Colonic mucosa (tissue), 4 donors: ENCODE measurements at places on chromosomes 5 and 9. TPM values are rescaled to one million over a fixed set of nuclear protein-coding genes. Genes with fewer than 3 reads are reported as not detected.

GRCh38 chr5:2905741-2906140, 154.3 kb upstream of the IRX2 start:
- DNase-seq = no peak

DNA sequence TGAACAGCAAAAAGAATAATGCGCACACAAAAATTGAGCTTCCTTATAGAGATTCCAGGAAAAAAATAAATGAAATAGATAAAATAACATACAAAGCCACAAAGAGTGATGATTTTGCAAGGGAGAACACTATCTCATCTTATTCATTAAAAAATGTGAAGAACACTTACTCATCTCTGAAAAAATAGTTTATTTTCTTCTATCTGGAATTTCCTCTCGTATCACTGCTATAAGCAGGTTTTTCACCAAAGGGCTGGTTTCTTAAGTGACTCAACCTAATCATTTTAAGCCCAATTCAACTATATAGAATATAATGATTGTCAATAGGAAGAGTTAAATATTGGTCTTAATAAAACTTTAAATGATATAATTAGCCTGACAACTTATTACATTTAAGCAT, 504.9 kb downstream of the NR2F1-AS1 start:
- no peak for DNase-seq

GRCh38 chr9:99474186-99474585, 252.1 kb downstream of the SEC61B start:
- no peak for DNase-seq

DNA sequence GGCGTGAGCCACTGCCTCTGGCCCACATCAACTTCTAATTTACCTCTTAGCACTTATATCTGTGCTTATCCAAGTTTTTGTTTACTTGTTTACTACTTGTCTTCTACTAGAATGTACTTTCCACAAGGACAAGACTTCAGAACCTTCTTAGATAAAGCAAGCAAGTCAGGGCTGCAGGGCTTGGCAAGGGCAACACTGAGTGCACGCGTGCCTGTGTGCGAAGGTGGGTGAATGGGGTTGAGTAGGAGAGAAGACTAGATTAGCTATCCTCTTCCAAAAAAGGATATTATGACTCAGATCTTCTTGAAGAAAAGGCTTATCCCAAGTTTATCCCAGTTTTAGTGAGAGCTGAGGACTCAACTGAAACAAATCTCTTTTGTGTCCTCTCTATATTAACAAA, 19.3 kb downstream of the AK3 start:
- no peak for DNase-seq

- DNase-seq = no peak
These were observed 208.6 kb downstream of the GRIA1 start for GRCh38 chr5:153699035-153699434.

DNA sequence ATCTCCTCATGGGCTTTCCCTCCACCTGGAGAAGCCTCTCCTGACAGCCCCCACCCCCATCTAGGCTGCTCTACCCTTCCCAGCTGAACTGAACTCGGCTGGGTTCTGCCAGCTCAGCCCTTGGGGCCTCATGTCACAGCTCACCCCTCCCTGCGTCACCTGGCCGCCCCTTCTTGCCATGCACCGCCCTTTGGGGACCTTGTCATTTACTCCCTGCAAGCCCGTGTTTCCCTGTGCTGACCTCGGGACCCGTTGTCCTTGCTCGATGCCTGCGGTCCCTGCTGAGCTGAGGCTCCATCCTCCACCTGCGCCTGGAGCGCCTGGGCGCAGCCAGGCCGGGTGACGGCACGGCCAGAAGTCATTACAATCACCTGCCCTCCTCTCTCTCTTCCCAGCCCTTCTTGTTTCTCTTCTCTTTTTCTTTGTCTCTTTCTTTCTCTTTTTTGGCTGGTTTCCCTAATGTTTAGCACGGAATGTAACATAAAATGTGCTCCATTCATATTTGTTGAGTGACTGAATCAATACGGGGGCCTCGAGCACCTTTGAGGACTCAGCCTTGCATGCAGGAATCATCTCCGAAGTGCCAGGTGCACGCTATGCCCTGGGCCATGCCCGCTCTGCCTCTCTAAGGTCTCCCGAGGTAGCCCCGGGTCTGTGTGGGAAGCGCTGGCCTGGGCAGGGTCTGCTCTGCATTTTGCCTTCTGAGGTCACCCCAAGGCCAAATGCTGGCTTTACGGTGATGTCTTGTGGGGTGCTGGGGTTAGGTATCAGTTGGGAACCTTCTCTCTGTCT, 48.1 kb upstream of the COL5A1 start:
- no peak for DNase-seq

The LCN15 gene
- 3.4 TPM for total RNA-seq
